H7 (cell line): ENCODE measurements at places on chromosomes 4 and X.

DNA sequence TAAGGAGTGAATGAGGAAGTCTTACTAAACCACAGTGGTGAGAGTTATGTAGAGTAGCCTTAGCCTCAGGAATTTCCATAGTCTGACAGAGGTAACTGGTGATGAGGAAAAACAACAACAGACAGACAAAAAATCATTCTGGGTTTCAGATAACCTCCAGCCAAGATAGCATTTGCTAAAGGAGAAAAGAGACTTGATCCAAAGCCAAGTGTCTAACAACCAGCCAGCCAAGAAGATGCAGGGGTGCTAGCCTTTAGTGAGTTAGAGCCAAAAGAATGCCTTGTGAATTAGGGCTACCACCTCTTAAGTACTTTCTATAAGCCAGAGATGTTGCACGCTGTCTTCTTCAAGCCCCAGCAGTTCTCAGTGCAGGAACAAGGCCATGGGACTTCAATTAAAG is 478.0 kb upstream of the CPEB2 start:
- DNase-seq, result no peak

GRCh38 chr4:78667764-78668163 is 108.4 kb upstream of the BMP2K start:
- no peak for DNase-seq

DNA sequence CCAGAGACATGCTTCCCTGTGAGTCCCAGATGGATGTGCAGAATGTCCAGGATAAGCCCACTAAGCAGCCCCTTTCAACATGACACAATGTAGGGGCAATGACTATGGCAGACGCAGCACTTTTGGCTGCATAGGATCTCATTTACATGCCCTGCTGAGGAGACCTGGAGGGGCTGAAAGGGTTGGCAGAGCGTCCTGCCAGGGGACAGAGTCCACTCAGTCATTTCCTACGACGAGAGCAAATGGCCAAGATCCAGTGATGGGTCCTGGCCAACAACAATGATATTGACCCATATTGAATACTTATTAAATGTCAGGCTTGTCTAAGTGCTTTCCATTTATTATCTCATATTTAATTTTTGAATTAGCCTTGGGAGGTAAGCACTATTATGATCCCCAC is 41.4 kb downstream of the LGI2 start:
- no peak for DNase-seq

DNA sequence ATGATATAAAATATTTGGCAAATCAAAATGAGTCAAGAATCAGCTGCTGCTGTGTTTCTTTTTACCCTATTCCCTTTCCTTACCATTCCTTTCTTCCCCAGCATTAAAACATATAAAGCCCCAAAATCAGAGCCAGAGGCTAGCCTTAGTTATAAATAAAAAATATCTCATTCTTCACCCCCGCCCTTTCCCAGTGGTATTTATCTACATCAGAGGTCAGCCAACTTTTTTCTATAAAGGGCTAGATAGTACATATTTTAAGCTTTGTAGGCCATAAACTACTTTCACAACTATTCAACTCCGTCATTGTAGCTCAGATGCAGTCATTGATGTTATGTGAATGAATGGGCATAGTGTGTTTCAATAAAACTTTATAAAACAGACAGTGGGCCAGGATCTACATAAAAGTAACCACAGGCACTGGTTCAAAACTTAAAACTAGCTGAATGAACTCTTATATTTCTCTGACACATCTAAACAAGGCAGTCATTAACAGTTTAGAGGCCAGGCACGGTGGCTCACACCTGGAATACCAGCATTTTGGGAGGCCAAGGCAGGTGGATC is 30.5 kb upstream of the TCEANC start:
- no peak for DNase-seq

GRCh38 chrX:9349572-9350494 is 115.0 kb upstream of the TBL1X start:
- no peak for DNase-seq

- no peak for DNase-seq
Measured at GRCh38 chrX:47264483-47265173, 31.8 kb downstream of the USP11 start.

DNA sequence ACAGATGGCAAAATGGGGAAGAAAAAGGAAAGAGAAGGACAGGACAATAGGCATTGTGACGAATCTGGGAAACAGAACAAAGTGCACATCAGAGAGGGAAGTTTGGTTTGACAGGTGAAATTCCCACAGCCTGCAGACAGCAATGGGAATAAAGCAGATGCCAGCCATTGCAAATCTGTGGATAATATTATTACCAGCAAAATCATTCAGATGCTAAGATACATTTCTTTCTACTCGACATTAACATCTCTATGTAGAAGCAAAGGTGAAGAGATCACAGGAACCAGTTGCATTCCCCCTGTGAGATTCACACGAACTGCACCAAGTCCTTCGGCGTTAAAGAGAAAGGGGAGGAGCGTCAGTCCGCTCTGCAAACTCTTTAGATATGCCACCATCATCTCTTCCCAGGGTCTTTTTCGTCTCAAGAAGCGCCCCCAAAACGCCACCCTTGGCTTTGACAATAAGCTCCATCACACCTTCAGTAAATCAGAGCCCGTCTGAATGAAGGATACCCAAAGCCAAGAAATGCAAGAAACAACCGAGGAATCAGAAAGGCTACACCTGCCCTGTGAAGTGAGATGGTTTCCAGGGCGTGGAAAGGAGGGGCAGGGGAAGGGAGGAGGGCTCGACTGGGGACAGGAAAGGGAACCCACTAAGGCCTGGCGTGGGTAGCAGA is 1.9 kb downstream of the NEUROG2 start:
- DNase-seq, result peak; percentile 69

GRCh38 chr4:153248641-153249198 is 44.5 kb downstream of the TRIM2 start:
- DNase-seq, result no peak

DNA sequence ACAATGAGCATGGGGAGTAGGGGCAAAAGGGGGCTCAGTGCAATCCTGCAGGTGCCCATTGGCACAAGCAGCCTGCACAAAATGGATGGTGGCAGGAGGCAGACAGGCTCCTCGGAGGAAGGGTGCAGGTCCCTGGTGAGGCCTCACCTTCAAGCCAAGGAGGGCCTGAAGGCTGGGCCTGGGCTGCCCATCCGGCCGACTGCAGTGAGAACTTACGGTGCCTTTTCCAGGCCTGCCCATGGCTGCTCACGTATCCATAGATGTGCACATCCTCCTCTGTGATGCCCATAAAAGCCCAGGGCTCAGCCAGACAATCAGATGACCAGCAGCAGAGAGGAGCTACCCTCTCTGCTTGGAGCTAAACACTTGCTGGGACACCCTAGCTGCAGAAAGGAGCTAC is 1089.8 kb downstream of the PCDH18 start:
- DNase-seq, result no peak

- DNase-seq, result no peak
Measured at GRCh38 chr4:55127521-55127920, 2.1 kb upstream of the KDR start.

DNA sequence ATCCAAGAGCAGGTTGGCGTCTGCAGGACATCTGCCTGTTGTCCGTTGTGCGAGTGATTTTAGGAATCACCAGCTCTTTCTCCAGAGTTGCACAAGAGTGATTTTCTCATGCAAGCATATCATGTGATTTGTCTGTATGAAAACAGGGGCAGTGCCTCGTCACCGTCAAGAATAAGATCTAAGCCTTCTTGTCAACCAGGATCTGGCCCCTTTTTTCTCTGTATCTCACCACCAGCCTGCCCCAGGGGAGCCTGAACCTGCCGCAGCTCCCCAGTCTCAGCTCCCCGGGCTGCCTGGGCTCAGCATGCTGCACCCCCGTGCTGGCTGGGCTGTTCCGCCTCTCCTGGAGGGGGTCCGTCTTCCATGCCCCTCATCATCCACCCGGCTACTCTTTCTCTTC is 90.5 kb downstream of the STOX2 start:
- peak; percentile 66 for DNase-seq

GRCh38 chr4:15398732-15399131 is 29.1 kb upstream of the C1QTNF7 start:
- DNase-seq, result no peak

GRCh38 chr4:114911111-114911510 is 202.3 kb downstream of the NDST4 start:
- no peak for DNase-seq
